ENCODE measurements at places on chromosomes 3 and 15.

DNA sequence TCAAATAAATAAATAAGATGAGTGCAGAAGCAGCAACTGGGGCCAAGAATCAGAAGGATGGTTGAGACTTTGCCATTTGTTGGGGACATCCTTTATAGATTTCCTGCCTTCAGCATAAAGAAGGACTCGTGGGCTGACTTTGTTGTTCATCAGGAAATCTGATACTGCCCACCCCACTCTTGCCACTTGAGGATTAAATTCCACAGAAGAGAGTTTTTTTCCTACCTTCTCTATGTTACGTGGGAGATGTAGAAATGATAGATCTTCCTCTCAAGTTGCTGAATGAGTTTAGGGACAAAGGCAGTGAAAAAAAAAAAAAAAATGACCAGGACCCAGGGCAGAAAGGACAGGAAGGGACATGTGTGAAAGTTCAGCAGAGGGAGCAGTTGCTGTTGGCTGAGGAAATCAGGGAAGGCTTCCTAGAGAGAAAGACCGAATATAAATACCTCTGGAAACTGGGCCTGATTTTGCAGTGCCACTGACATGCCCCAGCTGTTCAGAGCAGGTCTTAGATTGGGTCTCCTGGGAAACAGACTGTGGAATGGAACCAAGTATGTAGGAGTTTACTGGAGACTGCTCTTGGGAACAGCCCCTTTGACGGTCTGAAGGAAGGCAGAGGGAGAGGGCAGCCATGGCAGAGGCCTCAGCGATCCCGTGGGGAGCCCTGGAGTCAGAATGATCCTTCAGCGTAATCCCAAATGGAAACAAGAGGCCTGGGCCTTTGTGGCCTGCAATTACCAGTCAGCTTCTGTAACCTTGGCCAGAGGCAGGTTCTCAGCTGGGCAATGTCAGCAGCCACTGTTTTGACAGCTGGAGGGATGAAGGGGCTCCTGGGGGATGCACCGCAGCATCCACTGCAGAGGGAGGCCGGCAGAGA is 50.9 kb downstream of the C3orf20 start:
- DNase-seq, result no peak

- no peak for DNase-seq
Measured at GRCh38 chr3:79329154-79329553, 438.6 kb downstream of the ROBO1 start.

DNA sequence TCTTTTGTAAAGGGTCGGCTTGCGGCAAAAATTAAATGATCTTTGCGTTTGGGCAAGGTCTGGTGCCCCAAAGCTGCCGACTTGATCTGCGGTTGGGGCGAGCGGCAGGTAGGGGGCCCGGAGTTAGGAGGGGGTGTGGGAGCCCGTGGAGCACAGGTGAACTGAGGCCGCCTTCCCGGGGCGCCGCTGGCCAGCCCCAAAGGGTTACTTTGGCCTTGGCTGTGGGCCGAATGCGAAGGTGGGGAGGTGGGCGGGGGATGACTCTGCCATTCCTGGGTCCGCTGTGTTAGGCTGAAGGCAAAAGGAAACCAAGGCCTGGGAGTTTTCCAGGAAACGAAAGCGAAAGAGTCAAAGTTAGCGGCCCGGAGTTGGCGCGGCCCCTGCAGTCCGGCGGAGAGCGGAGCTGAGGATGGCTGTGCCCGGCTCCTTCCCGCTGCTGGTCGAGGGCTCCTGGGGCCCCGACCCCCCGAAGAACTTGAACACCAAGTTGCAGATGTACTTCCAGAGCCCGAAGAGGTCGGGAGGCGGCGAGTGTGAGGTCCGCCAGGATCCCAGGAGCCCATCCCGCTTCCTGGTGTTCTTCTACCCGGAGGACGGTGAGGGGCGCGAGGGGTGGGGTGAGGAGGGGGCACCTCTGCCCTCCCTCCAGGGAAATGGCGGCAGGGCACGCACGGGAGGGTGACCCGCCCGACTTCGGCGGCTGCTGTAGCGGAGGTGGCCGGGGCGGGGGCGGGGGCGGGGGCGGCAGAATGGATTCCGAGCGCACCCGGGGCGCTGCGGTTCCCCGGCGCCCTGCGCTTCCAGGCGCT is at the start of gene PARP14:
Gene PARP14 (plus strand): TSS at position 365 of the 809 bp plus-strand sequence. CDS start 45 bp downstream, at position 410.
- no peak for DNase-seq

DNA sequence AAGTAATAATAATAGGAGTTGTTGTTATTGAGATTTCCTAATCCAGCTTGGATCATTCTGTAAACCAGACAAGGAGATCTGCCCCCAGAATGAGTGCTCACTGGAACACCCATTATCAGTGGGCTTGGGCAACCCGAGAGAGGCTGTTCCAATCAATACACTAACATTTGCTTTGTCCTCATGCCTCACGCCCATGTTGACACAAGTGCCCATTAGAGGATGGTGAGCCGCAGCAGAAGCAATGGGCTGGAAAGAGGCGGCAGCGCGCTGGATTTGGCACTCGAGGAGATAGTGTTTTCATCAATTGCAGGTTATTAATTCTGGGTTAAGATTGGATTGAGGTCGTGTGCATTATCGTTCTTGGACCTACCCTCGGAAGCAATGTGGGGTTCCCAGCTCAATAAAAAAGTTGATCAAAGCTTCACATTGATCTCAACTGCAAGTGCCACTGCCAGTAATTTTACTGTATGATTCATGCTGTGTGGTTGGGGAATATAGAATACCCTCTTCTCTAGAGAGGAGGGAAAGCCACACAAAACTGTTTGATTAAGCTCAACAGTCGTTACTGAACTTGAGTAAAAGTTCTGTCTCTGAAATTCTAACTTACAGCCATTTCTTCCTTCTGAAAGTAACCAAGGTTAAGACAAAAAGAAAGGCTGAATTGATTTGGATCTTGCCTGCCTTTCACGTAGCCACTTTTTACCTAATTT is 15.7 kb downstream of the LYZL4 start:
- DNase-seq, result no peak

- no peak for DNase-seq
Measured at GRCh38 chr15:81336568-81336967, 12.6 kb upstream of the STARD5 start.

DNA sequence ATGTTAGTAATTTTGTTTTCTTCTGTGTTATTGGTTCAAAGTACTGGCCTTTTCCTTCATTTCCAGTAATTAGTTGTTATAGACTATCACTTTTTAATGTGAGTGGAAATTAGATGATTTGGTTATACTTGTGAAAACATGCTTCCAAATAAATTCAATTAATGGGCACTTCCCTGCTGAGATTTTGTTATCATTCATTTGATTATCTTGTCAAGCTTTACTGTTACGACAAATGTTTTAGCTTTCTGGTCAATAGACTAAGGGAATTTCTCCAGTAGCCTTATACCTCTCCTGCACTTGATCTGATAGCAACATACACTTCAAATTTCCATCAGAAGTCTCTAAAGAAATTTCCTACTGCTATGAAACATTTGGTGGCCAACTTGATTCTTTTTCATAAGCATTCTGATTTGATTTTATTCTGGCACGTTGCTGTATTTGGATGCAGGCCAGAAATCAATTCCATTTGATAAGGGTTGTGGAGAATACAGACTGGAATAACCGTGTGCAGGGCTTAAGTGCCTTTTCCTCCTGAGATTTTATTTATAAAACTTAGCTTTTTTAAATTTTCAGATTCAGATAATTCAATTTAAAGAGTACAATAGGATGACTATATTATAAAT is 573.8 kb upstream of the NAALADL2 start:
- DNase-seq, result no peak

DNA sequence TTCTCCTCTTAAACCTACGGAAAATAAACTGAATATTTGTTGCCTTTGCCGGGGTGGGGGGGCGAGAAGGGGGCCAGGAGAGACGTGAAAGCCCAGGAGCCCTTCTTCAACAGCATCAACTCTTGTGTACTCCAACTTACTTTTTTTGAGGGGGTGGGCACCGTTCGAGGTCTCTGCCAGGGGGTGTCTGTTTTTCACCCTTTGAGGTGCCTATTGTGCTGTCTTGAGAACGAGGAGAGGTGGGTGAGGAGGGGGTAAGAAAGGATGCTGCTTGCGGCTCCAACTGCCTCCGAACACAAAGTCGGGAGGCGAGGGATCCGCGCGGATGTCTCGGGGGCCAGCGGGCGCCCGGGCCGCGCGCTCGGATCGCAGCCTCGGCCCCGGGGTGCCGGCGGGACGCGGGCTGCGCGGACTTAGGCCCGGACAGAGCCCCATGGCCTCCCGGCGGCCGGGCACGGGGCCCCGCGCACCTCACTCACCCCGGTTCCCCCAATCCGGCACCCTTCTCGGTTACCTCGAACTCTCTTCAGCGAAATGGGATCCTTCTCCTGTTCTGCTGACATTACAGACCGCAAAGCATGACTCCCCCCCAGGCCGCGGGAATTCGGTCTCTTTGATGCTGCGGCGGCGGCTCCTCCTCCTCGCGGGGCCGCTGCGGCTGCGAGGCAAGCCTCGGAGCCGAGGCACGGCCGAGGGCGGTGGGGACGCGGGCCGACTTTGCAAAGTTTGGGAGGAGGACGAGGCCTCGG is 650 bp downstream of the PYGO1 start:
- peak; percentile 39 for DNase-seq

- no peak for DNase-seq
Measured at GRCh38 chr3:73475175-73475574, 149.6 kb downstream of the PDZRN3 start.

DNA sequence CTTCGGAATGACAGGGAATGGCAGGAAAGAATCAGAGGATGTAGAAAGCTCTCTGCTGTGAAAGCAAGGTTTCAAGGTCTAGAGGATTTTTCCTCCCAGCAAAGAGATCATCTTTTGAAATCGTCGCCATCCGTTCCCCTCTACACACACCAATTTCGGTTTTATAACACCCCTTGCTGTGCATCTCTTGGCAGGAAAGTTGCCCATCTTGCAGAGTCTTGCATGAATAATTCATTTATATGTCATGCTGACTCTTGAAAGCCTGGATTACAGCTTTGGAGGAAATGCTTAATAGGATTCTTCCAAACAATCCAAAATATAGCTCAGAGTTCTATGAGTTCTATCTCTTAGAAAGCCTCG is 262.7 kb downstream of the CHL1 start:
- DNase-seq, result peak; percentile 55

DNA sequence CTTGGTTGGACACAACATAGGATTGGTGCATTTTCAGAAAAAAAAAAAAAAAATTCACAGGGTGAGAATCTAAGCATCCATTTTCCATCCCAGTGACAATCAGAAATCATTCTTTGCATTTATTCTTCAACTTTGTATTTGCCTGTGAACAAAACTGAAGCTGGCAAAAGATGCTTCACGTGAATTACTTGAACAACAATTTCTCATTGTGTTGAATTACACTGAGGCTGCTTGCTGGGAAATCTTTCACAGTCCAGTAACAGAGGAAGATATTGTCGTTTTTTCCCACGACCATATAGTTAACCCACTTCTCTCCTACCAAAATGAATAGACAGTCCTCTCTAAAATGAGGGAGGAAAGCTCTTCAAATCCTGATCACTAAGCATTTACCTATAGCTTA is 4.3 kb upstream of the SLCO3A1 start:
- no peak for DNase-seq

DNA sequence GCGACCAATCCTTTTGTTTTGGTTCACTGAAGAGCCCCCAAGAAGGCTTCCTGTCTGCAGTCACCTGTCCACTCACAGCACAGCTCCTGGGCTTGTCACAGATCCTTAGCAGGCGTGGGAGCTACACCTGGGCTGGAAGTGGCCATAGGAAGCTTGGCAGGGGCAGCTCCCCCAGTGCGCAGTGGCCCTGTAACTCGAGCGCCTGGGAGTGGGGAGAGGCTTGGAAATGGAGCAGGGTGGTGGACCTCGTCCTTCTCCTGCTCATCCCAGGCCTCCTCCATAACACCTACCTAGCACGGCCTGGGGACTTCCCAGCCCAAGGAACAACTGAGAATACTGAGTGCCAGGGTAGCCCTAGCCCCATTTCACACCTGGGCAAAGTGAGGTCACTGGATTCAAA is 19.3 kb upstream of the TGM5 start:
- DNase-seq, result no peak

DNA sequence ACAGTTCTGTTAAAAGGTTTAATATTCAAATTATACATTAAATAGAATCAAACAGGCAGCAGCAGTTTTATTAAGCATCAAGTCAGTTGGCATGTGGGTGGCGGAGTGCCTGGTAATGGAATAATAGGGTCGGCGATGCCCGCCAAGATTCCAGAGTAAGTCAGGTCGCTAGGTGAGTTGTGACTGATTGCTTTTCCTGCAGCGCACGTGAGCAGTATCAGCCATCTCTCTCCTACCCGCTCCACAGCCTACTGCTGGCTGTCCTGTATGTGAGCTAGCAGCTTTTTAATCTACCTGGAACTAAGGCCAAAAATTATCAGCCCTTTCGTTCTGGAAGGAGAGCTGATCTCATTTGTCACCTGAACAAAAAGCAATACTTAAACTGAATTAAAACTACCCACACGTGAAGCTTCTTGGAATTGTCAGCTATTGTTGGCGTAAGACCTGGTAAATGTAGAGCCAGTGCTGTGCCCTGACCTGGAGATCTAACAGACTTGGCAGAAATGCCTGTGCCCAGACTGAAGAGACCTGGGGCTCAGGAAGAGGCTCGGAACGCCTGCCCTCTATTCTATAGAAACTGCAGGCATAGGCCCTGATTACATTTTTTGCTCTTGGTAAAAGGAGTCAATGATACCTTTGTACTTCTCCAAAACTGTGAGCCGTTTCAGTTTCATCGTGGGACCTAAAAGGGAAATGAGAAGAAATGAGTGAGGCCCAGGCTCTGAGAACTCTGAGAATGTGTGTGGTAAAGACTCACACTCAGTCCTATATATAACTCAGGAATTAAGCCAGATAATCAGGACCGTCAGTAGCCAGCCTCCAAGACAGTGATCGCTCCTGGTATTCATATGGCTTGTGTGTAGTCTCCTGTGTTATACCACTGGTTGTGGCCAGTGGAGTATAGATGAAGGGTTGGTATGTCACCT is 21.9 kb downstream of the IDH3A start:
- no peak for DNase-seq

DNA sequence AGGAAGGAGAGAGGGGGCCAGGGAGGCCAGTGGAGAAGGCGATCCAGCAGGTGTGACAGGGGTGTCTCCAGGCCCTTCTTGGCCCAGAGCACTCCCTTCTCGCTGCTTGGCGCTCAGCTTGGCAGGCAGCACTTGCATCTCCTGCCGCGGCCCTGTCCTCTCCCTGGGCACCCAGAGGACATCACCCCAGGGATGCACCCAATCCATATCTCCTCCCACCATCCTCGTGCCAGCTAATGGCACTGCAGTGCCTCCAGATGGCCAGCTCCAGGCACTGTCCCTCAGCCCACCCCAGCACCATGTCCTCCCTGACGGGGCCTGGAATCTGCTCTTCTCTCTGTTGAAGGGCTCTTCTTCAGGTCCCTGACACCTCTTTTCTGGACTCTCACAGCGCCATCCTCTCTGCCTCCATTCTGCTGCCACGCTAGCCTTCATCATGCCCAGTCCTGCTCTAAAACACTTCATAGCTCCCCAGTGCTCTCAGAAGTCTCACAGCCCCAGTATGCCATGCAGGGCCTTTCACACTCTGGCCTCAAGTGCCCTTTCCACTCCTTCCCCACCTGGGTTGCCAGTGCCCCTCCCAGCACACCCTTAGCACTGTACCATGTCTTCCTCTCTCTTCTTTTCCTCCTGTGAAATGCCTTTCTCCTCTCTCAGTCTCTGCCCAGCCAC is 106.8 kb upstream of the SLC6A11 start:
- DNase-seq, result peak; percentile 66

- peak; percentile 25 for DNase-seq
Measured at GRCh38 chr3:40718209-40718608, 193.4 kb downstream of the ZNF621 start.

Data from cerebellum (tissue), 4 donors.